ENCODE measurements at places on chromosomes 12 and 14. TPM values are rescaled to one million over a fixed set of nuclear protein-coding genes. Genes with fewer than 3 reads are reported as not detected.

- peak; percentile 75 for DNase-seq
Observed at GRCh38 chr12:74889563-74890236, 319.9 kb downstream of the KCNC2 start.

DNA sequence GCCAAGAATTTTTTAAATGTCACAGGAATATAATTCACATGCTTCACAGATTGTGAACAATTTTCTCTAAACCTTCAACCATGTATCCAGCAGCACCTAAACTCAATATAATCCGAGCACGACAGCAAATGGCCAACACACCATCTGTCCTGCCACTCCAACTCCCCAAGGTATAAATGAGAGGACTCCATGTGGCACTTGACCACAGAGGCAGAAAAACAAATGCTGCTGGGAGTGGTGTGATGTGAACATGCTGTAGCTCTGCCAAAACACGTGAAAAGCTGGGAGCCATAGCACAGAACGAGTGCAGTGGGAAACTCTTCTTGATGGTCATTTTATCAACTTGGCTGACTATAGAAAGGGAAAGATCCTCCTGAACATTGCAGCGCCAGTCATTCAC is 70.9 kb downstream of the LLPH start:
- DNase-seq, result no peak

KRT72 gene
- total RNA-seq, result not detected

- no peak for DNase-seq
Observed at GRCh38 chr12:110932046-110932445, 11.7 kb upstream of the MYL2 start.
